Renal cortex interstitium (tissue), 15 donors: ENCODE measurements at places on chromosomes 12 and 14. TPM values are rescaled to one million over a fixed set of nuclear protein-coding genes. Genes with fewer than 3 reads are reported as not detected.

FOXA1 gene
- 2.6 TPM for polyA plus RNA-seq

RITA1 gene
- 14.8 TPM for polyA plus RNA-seq

NFATC4 gene
- 58.4 TPM for polyA plus RNA-seq

PMEL gene
- polyA plus RNA-seq: 3.4 TPM

TCL1B gene
- polyA plus RNA-seq: 0.42 TPM

PTCSC3 gene
- 0.36 TPM for polyA plus RNA-seq

DNA sequence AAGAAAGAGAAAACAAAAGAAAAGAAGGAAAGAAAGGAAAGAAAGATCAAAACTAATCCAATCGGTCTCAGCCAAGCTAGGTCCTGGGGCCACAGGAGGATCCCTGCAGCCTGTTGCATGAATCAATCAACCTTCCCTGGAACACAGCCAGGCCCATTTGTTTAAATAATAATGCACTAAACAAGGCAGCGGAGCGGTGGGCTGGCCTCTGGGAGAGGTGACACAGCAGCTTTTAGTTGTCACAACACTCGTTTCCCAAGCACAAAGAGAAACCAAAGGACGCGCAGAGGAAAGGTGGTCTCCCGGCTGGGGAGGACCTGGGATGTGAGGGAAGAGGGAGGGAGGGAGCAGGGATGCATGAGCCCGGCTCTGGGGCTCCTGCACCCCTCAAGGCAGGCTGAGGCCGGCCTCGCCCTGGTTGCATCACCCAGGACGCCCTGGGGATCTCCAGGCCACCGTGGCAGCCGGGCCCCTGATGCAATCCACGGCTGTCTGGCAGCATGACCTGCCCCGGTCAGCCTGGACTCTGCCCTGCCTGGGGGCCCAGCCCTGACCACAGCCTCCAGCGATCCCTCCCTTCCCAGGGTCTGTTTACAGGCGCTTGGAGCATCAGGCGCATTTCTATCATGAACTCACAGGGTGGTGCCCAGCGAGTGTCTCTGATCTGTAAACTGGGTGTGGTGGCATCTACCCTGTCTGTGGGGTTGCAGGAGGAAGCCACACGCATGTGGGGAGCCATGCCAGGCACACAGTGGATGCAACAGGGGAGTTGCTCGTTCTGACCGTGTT, 32.5 kb downstream of the MMP17 start:
- DNase-seq: peak; percentile 24

GRCh38 chr12:120132863-120133385, 16.4 kb upstream of the RAB35 start:
- no peak for DNase-seq

- no peak for DNase-seq
Measured at GRCh38 chr14:94278731-94279130, 14.3 kb downstream of the SERPINA10 start.

DNA sequence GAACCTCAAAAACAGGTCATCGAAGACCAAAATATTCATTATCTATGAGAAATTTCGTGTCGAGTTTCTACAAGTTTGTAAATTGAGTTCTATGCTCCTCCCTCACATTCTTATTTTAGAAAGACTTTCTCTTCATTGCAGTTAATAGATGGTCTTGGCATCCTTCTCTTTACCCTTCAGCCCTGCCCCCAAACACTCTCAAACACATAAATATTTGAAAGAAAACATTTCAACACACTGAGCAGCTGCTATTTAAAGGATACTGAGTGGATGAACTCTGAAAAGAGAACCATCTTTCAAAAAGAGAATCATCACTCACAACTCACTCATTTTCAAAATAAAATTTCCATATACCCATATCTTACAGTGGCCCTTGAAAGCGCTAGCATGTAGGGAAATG, 67.1 kb downstream of the NUAK1 start:
- DNase-seq: no peak

DNA sequence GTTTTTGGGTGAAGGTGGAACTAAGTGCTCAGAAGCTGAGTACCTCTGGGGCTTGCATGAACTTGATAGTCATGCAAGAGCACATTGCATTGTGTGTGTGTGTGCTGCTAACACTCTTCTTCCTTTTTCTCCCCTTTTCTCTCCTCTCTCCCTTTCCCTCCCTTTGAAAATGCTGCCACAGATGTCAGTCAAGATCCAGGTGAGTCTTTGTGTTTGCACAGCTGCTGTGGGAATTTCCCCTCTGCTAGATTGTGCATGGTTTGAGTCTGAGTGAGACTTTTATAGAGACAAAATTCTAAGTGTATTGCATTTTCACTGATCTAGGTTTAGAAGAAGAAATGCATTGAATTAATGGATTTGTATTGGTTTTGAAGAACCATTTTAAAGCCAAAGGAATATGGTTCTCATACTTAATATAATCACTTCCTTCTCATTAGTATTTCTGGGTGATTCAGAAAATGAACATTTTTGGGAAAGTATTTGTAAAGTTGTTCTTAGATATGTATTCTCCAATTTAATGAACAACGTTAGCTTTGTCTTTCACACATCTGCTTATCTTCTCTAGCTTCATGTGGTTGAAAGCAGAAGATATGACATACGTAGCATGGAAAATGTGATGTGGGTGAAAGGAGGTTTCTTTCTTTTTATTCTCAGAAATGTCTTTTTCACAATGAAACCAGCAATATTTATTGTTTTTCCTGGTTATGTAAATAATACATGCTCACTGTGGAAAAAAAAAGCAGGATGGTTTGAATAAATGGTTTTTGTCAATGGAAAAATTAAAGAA, 108.5 kb downstream of the NRXN3 start:
- no peak for DNase-seq

DNA sequence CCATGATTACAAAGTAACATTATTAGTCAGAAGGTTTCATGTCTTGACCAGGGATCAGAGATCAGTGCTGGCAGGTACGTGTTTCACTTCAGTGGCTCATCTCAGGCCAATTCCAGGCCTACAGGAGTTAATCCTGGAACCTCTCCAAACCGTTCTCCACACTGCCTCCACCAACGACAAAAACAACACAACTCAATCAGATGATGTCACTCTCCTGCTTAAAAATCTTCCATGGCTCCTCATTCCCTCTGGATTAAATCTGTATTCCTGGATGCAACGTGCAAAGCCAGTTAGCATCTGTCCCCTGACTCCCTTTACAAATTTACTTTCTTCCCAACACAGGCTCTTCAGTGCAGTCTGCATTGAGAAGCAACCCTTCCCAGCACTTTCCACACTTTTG, 34.3 kb upstream of the TXNRD1 start:
- no peak for DNase-seq

DNA sequence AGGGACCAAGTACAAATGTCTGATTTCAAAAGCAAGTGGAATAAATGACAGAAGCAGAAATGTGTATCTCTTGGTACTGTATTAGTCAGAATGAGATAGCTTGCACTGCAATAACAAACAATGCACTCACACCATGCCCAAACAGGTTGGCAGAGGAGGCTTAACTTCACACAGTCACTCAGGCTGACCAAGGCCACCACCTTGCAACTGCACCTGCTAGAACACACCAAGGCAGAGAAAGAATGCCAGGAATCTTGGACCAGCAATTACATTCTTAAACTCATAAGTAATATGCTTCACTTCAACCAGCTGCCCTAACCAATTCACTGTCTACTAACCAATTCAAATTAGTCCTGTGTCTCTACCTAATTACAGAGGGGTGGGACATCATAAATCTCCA, 378.3 kb downstream of the BCL11B start:
- DNase-seq: no peak
